GM12891 (cell line): ENCODE measurements at places on chromosomes 4 and X.

- no peak for DNase-seq
Measured at GRCh38 chr4:125315576-125316400, 1.0 kb downstream of the FAT4 start.

- DNase-seq: no peak
Measured at GRCh38 chrX:41480508-41481260, 33.5 kb downstream of the NYX start.

DNA sequence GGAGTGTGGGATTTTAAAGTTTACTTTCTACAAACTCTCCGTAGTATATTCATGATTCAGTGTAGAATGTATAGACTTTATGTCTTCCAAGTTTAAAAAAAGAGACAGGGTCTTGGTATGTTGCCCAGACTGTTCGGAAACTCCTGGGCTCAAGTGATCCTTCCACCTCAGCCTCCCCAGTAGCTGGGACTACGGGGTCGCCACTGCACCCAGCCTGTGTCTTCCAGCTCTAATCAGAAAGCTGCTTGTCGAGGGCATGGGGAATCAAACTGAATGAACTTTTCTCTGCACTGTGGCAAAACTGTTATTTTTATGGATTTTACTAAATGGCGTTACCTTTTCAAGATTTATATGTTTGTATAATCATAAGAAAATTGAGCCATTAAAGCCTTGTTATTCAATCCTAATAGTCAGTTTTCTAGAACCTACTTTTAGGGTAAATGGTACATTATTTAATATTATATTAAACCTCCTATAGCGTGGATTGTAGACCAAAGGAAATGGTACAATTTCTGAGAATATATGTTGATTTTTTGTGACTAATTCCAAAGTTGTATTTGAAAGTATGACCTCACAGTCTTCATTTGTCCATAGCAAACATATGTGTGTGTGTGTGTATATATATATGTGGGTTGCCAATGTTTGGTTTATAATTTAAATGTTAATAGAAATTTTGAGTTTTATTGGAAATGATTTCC is 1.1 kb downstream of the BLOC1S4 start:
- no peak for DNase-seq

GRCh38 chrX:153398275-153398960 is 2.7 kb downstream of the PNMA6E start:
- DNase-seq: no peak

GRCh38 chrX:44569122-44569521 is 26.5 kb upstream of the FUNDC1 start:
- no peak for DNase-seq

DNA sequence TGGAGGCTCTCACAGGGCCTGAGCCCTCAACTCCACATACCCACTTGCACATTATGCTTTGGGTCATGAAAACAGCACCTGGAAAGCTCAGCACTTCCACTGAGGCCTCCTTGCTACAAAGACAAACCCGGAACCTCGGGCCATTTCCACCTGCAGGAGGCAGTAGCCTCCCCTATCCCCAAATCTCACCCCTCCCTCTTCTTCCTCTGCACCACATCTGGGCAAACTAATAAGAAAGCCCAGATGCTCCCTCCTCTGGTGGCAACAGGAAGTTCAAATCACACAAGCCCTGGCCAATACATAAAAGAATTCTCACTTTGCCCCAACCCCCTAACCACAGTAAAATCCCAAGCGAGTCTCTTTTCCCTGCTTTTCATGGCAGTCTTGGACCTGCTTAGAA is 136.4 kb downstream of the MAPK10 start:
- DNase-seq: peak; percentile 2

GRCh38 chrX:47560179-47560933 is 649 bp upstream of the ARAF start:
- no peak for DNase-seq

DNA sequence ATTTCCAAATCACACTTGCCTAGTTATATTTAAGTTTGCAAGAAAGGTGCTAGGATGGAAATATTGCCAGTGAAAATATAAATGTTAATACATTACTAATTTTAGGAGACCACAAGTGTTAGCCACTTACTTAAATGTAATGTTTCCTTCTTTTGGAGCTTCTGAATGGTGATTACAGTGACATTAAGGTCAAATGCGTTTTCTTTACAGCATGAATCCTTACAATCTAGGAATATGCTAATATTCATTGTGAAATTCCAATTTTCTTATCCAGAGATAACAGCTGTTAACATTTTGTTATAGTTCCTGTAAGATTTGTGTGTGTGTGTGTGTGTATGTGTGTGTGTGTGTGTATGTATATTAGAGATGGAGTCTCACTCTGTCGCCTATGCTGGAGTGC is 70.2 kb upstream of the NUDT6 start:
- DNase-seq: no peak

DNA sequence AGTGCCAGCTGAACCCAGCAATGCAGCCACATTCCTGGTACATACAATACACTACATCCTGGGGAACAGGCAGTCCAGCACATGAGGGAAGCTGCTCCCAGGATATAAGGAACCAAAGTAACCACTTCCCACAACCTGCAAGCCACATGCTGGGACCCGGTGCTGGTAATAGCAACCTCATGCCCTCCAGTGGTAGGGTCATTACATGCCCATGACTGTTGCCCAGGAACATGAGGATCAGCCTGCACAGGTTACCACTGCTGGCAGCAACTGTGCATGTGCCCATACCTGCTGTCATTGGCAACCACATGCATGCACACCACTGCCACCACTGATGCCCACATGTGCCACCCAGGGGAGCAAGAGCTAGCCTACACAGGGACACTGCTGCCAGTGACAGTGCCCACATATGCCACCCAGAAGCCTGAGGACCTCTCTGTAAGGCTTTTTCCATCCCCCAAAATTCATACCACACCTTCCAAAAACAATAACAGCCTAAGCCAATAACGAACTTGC is 1982.5 kb downstream of the ARAP2 start:
- DNase-seq: no peak
